ENCODE measurements at places on chromosomes 7 and 10.

DNA sequence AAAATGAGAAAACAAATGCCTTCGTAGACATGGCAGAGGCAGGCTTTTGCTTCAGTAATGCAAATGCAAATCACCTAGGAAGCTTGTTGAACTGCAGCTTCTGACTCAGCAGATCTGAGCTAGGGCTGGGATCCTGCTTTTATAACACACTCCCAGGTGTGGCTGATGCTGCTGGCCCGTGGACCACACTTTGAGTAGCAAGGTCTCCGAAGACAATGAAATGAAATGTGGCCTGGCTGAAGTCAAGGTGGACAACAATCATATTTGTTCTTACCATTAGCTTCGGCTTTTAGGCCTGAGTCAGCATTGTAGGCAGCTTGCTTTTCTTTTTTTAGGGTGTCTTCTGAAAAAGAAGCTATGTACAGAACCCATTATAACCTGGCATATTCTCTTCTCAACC is 26.3 kb downstream of the COL17A1 start:
- DNase-seq, result no peak

DNA sequence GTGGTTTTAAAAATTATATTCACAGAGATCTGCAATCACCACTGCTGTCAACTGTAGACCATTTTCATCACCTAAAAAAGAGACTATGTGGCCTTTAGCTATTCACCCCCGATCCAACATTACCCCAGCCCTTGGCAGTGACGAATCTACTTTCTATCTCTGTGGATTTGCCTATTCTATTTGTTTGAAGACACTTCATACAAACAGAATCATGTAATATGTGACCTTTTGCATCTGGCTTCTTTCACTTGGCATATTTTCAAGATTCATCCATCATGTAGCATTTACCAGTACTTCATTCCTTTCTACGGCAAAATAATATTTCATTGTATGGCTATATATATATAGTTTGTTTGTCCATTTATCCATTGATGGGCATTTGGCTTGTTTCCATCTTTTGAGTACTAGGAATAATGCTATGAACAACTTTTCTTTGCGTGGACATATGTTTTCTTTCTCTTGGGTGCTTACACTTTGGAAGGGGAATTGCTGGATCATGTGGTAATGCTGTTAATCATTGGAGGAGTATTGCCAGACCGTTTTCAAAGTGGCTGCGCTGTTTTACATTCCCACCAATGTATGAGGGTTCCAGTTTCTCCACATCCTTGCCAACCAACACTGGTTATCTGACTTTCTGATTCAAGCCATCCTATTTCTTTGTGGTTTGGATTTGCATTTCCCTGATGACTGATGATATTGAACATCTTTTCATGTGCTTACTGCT is 22.3 kb downstream of the ADAMTS14 start:
- no peak for DNase-seq

DNA sequence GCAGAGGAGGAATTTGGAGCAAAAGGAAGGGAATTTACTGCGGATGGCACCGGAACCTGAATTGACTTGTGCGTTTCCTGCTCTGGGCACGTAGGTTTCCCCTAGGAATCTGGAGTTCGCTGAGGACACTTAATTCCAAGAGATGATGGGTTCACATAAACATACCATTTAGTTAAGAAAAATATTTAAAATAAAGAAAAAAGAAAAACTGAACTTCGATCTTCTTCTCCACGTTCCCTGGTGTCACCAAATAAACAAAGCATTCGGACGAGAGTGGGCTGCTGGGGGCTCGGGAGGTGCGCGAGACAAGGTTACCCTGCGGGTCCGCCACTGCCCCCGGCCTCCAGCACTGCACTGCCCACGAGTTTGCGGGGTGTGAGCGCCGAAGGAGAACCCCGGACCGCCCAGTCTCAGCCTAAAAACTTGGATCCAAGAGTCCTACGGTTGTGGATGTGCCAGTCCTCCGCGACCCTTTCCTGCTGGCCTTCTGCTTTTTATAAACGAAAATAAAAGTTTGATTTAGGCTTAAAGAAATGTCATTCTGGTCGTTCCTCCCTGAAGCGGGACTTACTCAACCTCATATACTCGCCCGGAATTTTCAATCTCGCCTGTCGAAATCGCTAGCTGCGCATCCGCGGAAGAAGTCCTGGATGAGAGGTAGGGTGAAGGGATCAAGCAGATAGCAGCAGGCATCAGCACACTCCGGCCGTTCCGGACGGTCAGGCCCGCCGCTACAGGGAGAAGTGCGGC is 30.3 kb downstream of the SKIDA1 start:
- no peak for DNase-seq

DNA sequence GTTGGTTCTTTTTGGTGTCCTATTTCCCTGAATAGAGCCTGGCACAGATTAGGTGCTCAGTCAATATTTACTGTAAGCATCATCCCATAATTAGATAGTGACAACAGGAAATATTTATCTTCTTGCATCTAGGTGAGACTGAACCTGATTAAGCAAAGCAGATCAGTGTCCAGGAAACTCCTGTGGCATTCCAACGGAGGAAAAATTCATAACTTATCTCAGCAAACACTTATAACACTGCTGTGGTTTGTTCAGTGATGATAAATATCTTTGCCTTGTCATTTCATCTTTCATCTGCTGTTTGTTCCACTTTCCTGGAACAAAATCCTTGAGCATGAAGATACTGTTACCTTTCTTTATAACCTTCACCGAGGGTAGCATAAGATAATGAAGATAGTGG is 1160.3 kb upstream of the AUTS2 start:
- no peak for DNase-seq

- DNase-seq, result no peak
Measured at GRCh38 chr7:135755351-135755753, 6.7 kb upstream of the FAM180A start.

All from left renal pelvis (tissue), 4 donors.